ENCODE measurements at places on chromosomes 3 and 15.

DNA sequence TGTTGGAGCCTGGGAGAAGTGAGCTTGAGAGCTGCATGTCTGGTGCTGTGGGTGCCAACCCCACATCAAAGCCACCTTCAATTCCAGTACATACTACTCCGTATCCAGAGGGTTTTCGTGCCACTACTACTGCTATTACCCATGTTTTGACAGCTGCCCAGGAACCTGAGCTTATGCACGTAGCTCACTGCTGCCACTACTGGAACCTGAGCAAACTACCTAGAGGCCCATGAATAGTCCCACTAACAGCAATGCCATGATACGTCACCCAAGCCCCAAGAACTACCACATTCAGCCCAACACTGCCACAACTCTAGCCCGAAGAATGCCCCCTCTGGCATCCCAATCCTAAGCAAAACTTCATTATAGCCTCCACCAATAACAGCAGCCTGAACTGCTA is 215.2 kb upstream of the BCHE start:
- DNase-seq, result no peak

GRCh38 chr15:50361756-50362155 is 6.8 kb upstream of the GABPB1 start:
- DNase-seq, result no peak

DNA sequence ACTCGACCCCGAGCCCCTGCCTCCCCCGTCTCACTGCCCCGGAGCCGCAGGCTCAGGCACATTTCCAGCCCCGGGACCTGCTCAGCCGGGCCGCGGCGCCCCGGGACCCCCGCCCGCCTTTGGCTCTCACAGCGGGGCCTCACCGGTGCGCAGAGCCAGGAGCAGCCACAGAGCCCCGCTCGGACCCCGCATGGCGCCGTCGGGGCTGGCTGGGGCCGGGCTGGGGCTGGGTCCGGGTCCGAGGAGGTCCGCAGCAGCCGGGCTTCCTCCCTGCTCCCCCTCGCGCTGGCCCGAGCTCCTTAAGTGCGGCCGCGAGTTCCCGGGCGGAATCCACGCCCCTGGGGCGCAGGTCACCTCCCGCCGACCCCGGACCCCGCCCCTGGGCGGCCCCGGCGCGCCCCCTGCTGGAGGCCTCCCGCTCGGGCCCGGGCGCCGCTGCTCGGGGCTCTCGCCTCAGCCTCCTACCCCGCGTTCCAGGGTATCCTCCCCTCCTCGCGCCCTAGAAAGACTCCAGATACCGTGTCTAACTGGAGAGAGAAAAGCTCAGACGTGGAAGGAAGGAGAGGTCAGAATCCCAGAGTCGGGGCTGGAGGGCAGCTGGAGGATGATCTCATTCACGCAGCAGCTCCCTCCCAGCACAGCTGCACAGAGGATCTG is at the start of gene MELTF:
MELTF (minus strand) TSS at position 307 of the 657 bp plus-strand sequence; CDS start at position 192, 115 bp downstream.
- DNase-seq, result no peak

DNA sequence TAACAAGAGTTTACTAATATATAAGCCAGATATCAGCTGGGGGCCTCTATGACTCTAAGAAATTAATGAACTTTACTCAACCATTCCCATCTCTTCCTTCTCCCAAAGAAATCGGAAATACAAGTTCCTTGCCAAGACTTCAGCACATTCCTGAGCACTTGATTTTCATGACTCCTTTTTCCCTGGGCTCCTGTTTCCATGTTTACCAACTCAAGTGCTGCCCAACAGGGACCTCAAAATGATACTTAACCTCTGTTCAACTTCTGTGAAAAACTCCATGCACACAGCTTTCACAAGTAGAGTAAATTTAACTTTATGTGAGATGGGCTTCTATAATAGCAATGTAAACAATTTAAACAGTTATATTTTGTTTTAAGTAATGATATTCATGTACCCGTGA is 315.8 kb upstream of the CDIN1 start:
- no peak for DNase-seq

- no peak for DNase-seq
Measured at GRCh38 chr15:77413699-77414349, 6.1 kb downstream of the PEAK1 start.

DNA sequence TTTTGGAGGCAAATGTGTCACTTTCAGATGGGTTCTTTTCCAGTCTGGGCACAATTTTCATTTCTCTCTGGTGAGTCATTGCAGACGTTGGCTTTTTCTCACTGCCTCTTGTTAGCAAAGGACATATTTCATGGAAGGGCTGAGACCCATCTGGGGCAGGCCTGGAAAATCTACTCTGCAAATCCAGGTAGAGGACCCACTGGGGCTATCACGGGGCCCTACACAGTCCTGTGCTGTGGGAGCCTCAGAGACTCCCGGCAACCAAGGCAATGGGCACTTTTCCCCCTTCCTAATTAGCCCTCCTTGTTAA is 58.0 kb downstream of the HRH1 start:
- no peak for DNase-seq

DNA sequence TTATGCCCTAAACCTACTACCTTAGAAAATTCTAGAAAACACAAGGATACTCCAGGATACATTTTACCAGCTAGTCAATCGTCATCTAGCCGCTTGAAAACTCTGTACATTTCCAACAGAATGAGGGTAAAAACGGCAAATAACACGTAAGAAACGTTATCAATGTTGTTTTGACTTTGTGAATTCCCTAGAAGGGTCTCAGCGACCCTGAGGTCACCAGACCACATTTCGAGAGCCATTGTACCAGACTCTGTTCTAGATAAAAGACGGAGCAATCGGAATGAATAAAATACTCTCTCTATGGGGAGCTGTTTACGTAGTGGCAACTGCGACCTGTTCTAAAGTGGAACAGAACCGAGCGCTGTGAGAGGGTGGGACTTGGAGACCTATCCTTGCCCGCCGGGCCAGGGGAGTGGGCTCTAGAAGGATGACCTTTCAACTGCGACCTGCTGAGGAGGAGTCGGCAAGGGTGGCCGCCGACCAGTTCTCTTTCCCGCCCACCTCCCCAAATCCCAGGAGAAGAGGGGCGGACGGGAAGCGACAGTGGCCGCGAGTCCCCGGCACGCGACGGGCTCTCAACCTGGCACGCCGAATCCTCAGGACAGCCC is 778 bp upstream of the AP4E1 start:
- DNase-seq, result no peak

- DNase-seq, result no peak
Measured at GRCh38 chr15:25972141-25972675, 109.1 kb upstream of the ATP10A start.

DNA sequence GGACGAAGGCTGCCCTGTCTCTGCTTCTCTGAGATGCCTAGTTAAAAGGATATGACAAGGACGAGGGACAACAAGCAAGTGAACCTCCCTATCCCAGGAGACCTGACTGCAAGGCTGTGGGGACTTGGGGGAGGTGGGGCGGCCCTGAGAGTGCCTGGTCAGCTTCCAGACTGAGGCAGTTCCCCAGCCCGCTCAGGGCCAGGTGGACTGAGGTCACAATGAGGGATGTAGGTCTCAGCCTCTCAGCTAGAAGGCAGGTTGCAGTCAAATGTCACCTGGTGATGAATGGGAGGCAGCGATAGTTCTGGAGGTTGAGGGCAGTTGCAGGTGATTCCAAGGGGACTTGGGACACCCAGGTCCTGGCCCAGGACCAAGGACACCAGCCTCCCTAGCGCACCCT is 30.6 kb downstream of the TKT start:
- DNase-seq, result no peak

- DNase-seq, result no peak
Measured at GRCh38 chr3:12722226-12722625, 36.8 kb downstream of the TMEM40 start.

GRCh38 chr3:96354742-96355141 is 459.7 kb upstream of the EPHA6 start:
- no peak for DNase-seq

GRCh38 chr15:29672923-29673809 is 149.1 kb downstream of the TJP1 start:
- DNase-seq, result no peak

- DNase-seq, result no peak
Measured at GRCh38 chr3:135944831-135945230, 20.7 kb upstream of the PPP2R3A start.

- DNase-seq, result no peak
Measured at GRCh38 chr15:79593119-79593869, 161.2 kb downstream of the MINAR1 start.

GRCh38 chr3:134718726-134719125 is 67.9 kb upstream of the KY start:
- no peak for DNase-seq

- no peak for DNase-seq
Measured at GRCh38 chr15:56038707-56039106, 45.3 kb upstream of the NEDD4 start.

- DNase-seq, result no peak
Measured at GRCh38 chr3:45844616-45845015, 2.7 kb upstream of the LZTFL1 start.

DNA sequence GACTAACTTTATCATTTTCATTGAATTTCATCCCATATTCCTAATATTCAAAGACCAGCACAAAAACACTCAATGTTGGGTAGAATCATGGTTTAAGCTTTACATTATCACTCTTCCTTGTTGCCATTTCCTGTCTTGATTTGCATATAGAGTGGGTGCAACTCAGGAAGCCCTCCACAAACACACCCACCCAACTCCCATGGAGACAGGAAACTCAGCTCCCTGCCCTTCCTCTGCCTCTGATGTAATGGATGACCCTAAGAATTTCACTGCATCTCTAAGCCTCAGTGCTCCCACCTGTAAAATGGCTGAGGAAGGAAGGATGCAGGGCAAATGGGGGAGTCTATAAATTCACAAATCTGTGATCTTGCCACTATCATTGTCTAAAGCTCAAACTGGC is 98.1 kb upstream of the BFSP2 start:
- no peak for DNase-seq

GRCh38 chr3:181660337-181660736 is 51.4 kb upstream of the SOX2 start:
- DNase-seq, result no peak

DNA sequence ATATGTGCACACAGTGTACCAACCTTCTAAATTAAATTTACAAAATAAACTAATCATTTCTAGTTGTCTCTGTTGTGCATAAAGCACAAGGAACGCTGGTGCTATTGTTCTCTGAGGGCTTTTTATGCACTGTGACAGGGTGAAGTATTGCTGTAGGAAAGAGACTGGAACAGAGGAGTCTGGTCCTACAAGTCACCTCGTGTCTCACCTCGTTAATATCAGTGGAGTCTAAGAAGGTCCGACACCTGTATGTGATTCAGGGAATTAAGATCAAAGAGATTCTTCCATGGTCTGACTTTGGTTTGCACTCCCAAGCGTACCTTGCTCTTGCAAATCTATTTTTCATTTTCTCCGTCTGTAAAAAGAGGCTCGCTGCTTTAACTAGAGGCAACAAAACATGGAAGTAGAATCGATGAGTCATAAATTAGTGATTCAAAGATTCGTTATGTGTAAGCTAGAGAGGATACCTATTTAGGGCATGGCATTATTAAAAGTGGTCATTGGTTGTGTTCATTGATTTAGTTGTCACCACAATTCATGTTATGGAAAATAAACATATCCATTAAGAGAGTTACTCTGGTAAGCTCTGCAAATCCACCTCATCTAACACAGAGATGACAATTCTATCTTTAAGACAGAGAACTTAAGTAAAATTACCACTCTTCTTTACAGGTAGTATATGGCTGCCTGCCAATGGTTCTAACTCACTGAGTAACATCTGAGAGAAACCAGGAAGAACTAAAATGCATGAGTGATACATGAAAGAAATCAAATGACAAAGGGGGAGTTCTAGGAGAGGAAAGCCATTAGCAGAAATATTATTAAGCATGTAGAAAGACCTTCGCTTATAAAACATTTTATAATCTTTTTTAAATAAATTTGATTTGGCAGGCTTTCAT is 219.4 kb upstream of the GBE1 start:
- DNase-seq, result no peak

- no peak for DNase-seq
Measured at GRCh38 chr3:33383951-33384350, 56.3 kb downstream of the UBP1 start.

GRCh38 chr15:42206406-42206805 is 1.7 kb downstream of the VPS39 start:
- DNase-seq, result no peak

DNA sequence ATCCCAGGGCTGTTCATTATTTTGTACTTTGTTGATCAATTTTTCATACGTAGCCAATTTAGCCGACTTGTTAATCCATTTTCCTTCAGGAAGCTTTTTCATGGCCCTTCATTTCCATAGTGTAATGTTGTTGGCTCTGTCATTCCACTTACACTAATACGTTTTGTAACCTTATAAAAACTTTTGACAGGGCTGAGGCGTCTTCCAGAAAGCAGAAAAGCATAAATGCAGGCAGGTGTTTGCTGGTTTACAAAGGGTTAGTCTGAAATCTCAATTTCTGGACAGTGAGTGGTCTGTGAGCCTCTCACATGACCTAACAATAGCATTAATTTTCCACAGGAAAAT is 444.0 kb downstream of the OTOL1 start:
- DNase-seq, result no peak

DNA sequence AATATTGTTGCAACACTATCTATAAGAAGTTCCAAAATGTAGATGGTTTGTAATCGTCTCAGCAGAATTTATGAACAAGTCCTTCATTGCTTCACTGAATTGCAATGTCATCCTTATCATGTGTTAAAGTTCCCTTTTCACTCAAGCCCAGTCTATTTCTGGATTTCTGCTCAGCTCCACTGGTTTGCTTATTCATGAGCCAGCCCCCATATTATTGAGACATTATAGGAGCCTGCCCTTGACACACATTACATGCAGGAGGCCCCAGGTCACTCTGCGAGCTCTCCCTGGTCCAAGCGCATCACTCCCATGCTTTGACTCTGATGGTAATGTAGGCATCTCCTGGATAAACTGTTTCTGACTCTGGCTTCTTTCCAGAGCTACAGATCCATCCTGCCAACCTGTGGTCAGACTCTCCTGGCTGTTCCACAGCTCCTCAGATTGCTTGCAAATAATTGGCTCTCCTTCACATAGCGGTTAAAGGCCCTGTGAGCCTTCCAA is 56.9 kb downstream of the ABTB1 start:
- no peak for DNase-seq

DNA sequence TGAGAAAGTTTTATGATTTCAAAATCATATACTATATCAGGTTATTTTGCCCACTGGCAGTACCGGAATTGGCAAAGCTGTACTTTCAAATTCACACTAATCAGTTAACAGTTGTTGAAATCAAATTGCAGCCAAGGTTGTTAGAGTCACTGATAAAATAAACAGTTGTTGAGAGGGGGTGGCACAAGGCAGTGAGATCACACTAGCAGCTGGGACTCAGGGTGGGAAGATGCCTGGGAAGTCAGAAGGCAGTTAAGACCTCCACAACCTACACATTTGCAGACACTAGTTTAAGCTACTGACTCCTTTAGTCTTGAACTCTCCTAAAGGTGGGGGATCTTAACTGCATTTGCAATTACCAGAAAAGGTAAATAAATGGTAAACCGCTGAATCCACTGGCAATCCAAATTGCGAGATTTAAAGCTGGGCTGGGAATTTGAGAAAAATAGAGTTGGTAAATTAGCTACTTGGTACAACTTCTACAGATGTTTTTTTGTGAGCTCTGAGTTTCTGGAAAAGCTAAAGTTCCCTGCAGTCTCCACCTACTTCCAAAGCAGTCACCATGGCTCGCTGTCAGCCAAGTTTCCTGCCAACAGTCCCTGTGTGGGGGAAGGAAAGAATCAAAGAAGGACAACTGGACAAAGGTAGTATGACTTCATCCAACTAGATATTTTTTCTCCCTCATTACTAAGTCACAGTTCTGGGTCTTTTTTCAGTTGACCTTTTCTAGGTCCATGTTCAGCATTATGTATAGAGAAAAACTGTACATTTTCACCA is 105.7 kb downstream of the ZNF385D start:
- no peak for DNase-seq
